ENCODE measurements at places on chromosomes 2 and 18.

DNA sequence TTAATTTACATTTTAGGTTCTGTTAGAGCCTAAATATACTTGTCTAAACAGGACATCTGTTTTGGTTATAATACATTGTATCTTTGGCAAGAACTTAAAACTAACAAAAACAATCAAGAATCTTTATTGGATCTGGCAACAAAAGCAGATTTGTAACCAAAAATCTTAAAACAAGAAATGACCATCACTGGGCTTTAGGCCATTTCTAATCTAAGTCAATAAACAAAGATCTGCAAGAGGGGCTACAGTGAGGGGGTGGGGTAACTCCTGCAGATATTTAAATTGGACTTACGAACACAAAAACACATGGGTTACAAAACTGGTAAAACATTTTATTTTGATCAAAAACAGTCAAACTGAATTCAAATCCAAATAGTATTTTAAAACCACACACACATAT, 77.3 kb downstream of the SRBD1 start:
- DNase-seq = no peak

GRCh38 chr2:98730053-98730706, 752 bp downstream of the MGAT4A start:
- DNase-seq = no peak

GRCh38 chr2:84302513-84303412, 156.3 kb downstream of the SUCLG1 start:
- DNase-seq = peak; percentile 59

- no peak for DNase-seq
Measured at GRCh38 chr2:68418419-68418818, 48.7 kb downstream of the FBXO48 start.

DNA sequence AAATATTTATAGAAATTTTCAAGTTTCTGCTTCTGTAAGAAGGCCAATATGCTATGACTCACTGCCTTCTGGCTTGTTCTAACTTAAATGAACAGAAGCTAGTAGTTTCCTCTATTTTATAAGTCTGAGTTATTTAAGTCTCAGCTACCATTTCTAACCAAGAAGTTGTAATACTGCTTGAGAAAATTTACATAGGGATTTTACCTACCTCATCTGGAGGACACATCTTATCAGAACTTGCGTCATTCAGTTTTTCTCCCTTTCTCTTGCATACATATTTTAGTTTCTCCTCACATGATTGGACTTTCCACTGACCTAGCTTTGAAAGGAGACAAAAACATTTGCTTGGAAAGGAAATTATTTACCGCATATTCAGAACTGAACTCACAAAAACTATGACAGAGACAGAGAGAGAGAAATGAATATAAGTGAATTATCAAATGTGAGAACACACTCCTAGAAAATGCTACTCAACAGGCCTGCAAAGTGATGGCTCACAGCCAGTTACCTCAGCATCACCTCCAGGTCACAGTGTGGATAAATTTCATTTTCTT, 81.1 kb upstream of the CD302 start:
- DNase-seq = no peak

- peak; percentile 32 for DNase-seq
Measured at GRCh38 chr2:54073796-54074195, 41.6 kb upstream of the ACYP2 start.

- no peak for DNase-seq
Measured at GRCh38 chr2:100011272-100011731, 131.1 kb downstream of the AFF3 start.

DNA sequence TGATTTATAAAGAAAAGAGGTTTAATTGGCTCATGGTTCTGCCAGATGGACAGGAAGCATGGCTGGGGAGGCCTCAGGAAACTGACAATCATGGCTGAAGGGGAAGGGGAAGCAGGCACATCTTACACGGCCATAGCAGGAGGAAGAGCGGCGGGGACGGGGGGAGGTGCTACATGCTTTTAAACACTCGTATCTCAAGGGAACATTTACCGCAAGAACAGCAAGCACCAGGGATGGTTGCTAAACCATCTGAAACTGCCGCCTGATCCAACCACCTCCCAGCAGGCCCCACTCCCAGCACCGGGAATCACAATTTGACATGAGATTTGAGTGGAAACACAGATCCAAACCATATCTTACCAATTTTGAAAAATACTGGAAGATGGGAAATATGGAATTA, 362.8 kb downstream of the FBXO15 start:
- DNase-seq = no peak

GRCh38 chr2:236641051-236641726, 71.6 kb downstream of the ACKR3 start:
- DNase-seq = no peak

GRCh38 chr2:174561283-174561971, 36.2 kb downstream of the WIPF1 start:
- DNase-seq = no peak

DNA sequence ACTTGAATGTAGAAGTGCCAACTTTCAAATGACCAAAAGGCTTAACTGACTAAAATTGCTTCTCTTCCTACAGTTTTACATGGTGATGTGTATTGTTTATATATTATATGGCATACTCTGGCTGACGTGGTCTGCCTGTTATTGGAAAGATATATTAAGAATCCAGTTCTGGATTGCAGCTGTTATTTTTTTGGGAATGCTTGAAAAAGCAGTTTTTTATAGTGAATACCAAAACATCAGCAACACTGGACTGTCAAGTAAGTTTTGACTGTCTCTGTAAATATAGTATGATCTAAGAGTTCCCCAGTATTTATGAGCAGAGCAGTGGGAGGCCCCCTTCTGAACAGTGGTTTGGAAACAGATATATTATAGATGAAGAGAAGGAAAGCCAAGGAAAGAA, 26.2 kb downstream of the TMEM87B start:
- no peak for DNase-seq

- DNase-seq = no peak
Measured at GRCh38 chr2:150944315-150944714, 317.3 kb downstream of the RBM43 start.

GRCh38 chr2:44389895-44390294, 28.1 kb downstream of the CAMKMT start:
- DNase-seq = no peak

DNA sequence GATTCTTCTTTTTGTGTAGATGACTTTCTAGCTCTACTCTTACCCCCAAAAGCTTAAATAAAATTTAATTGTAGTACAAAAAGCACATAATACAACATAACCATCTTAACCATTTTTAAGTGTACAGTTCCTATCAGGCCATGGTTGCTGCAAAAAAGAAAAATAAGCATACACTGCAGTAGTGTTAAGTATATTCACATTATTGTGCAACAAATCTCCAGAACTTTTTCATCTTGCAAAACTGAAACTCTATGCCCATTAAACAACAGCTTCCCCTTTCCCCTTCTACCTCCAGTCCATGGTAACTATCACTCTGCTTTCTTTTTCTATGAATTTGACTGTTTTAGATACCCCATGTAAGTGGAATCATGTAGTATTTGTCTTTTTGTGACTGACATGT, 18.1 kb downstream of the PPM1B start:
- no peak for DNase-seq

DNA sequence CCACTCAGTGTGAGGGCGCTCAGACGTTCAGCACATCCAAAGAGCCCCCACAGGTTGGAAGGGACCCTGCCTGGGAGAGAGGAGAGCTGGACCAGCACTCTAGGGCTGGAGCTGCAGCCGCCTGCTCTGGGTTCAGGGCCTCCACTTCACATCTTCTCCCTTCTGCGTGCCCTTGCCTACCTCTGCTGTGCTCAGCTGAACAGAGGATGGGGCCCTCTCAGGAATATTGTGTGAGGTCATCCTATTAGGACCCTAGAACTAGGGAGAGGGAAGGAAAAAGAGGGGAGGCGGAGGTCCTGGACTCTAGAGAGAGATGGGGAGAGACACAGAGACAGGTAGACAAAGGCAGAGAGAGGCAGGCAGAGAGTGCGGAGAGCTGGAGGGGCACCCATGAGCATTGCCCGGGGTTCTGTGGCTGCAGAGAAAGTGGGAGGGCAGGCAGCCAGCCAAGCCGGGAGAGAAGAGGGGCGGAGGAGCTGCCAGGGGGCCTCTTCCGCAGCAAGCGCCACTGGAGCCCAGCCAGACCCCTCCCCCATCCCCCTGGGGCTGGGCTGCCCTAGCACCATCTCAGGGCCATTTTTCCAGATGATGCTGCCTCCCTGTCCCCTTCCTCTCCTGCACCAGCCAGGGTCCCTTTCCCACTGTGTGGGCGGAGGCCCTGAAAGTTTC, 8.3 kb upstream of the TNS1 start:
- DNase-seq = no peak

- DNase-seq = peak; percentile 79
Measured at GRCh38 chr2:43178602-43179542, 47.5 kb downstream of the ZFP36L2 start.

- no peak for DNase-seq
Measured at GRCh38 chr2:234165421-234165820, 114.9 kb downstream of the SPP2 start.

DNA sequence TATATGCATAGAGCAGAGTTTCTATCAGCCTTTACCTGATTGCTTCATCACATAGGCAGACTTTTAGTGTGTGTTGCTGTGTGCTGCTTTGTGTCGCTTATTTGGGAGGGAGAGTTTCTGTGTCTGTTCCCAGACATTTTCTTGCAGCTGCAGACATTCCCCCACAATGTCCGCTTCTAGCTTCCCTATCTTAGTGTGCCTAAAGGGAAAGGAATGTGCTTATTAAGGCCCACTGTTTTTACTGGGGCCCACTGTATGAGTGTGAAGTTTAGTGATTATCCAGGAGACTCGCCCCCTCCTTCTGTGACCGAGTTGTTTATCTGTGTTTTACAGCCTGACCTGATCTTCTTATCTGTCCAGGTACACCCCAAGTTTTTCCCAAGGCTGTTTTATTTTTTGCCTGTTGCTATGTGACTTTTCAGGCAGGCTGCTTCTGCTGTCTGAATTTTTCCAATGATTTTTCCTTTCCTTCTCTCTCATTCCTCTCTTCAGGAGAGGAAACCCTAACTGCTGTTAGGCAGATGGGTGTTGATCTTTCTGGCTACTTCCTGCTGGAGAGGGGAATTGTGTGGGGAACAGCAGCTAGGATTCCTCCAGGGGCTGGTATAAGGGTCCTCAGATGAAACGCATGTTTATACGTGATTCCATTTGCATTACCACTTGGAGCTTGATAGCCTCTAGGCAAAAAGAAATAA, 47.6 kb downstream of the STK17B start:
- DNase-seq = no peak

- DNase-seq = no peak
Measured at GRCh38 chr2:208711598-208711997, 305.0 kb downstream of the PTH2R start.

- peak; percentile 51 for DNase-seq
Measured at GRCh38 chr2:223601932-223602666, at the start of gene SCG2. TSS of gene SCG2 (minus strand) at chr2:223602361. CDS start at chr2:223599282, 3,079 bp downstream.

DNA sequence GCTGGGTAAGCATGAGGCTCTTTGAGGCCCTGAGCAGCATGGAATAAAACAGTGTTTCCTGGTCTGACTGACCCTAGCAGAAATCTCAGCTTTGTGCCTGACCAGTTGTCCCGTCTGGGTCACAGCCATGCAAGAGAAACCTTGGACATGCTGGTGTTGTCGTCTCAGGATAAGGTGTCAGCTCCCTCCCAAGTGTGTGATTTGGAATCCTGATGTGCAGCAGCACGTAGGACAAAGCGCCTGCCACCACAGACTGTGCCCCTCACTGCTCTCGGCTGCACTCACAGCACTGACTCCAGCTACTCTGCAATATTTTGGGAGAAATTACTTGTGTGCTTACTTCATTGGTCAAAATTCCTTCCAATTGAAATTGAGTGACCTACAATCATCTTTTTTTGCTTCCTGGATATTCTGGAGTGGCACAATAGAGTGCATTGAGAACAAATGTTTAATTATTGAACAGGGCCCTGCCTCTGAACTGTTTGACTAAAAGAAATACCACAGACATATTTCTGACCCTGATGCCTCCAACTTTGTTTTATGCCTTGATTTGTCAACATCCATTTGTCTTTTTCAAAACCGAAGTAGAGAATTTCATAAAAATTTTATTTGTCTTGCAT, 352.4 kb downstream of the SOCS6 start:
- DNase-seq = no peak

- DNase-seq = no peak
Measured at GRCh38 chr2:27772804-27773203, 1.3 kb downstream of the MRPL33 start.

DNA sequence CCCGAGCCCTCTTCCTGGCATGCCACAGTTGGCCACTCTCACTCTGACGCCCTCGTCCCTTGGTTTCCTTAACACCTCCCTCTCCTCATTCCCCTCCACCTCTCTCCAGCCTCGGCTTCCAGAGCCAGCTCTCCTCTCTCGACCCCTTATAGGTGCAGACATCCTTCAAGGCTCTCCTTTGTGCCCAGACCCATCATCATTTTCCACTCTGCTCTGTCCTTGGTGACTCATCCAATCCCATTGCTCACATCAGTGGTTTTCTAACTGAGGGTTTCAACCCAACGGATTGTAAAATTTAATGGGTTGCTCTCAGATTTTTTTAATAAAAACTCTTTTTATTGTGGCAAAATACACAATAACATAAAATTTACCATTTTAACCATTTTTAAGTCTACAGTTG, 6.2 kb downstream of the ST8SIA5 start:
- no peak for DNase-seq

GRCh38 chr18:56647071-56647470, 4.1 kb upstream of the WDR7 start:
- DNase-seq = no peak
